ENCODE measurements at places on chromosomes 3 and 15. TPM values are rescaled to one million over a fixed set of nuclear protein-coding genes. Genes with fewer than 3 reads are reported as not detected.

DNA sequence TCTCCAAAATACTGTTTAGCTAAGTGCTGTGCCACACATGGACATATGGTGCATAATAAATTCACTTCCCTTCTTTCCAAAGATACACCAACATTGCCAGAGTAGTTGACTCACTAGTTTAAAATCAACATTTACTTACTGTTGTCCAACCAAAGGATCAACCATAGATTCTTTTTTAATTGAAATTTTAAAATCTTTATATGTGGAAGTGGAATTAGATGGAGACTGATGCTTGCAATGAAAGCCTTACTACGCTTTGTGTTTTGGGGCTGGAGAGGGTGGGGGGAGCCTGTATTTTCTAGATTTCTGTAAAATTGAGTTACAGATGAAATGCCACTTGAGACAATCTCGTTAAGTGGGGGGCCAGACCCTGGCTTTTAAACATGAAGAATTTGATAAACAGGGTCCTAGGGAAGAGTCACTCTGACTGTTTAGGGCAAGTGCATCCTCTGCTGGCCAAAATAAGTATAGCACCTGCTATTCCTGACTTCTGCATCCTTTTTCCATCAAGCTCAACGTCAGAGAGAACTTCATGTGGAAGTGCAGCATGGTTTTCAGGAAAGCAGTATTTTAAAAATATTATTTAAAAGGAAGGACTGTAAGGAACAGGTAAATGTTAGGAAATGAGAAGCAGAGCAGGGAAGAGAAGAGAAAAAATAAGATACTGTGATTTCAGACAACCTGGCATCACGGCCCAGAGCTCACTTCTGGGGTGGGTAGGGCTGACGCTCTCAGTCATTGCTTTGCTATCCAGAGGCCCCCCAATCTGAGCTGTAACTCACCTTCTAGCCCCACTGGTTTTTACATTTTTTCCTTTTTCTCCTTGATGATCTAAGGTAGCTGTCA lies 76.7 kb downstream of the BOC start:
- H3K27me3 ChIP-seq, result peaks cover 2% of the 10 kb centered on the region
- peaks cover 6% of the 10 kb centered on the region for H3K4me1 ChIP-seq
- no peaks in the 10 kb centered on the region for H3K36me3 ChIP-seq
- no peak overlapping the region for H3K27ac ChIP-seq
- H3K4me3 ChIP-seq, result no peak overlapping the region
- DNase-seq, result peak; percentile 10

GRCh38 chr15:38954090-38954489 lies 389.5 kb upstream of the RASGRP1 start:
- no peak overlapping the region for H3K27ac ChIP-seq
- H3K4me1 ChIP-seq, result no peaks in the 10 kb centered on the region
- no peak for DNase-seq
- no peak overlapping the region for H3K4me3 ChIP-seq
- peaks cover 3% of the 10 kb centered on the region for H3K27me3 ChIP-seq

DNA sequence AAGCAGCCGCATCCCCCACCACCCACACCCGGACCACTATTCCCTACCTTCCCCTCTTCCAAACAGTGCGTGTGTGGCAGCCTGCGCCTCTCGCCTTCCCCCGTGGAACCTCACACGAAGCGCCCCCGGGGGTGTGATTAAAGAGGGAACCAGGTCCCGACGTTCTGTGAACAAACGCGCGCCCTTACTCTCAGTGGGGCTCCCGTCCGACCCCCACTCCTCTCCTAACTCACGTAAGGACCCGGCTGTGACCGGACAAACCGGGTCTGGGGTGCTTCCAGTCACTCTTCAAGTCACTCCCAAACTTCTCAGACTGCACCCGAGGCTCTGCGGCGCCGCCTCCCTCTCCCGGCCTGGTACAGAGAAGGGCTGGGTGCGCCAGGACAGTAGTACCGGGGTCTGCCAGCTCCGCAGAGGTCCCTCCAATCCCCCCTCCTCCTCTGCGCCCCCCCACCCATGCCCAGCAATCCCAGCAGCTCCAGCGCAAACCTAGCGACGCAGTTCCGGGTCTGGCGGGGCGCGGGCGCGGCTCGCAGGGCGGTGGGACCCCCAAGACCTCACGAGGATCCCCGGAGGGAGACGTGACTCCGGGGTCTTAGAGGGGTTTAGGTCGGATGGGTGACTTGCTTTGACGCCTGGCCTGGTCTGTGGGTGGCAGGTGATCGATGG lies 574 bp downstream of the DUOXA1 start:
- H3K27me3 ChIP-seq, result peaks cover 71% of the 10 kb centered on the region
- no peaks in the 10 kb centered on the region for H3K4me1 ChIP-seq
- no peak overlapping the region for H3K27ac ChIP-seq
- H3K36me3 ChIP-seq, result no peaks in the 10 kb centered on the region

- DNase-seq, result no peak
- no peaks in the 10 kb centered on the region for H3K36me3 ChIP-seq
These were observed 16.9 kb upstream of the MEX3B start for GRCh38 chr15:82062479-82063454.

GRCh38 chr3:157529751-157530150 lies 26.5 kb upstream of the VEPH1 start:
- H3K4me1 ChIP-seq, result no peaks in the 10 kb centered on the region
- no peak overlapping the region for H3K27ac ChIP-seq
- no peaks in the 10 kb centered on the region for H3K36me3 ChIP-seq
- no peak for DNase-seq
- no peak overlapping the region for H3K4me3 ChIP-seq
- H3K27me3 ChIP-seq, result peaks cover 8% of the 10 kb centered on the region

DNA sequence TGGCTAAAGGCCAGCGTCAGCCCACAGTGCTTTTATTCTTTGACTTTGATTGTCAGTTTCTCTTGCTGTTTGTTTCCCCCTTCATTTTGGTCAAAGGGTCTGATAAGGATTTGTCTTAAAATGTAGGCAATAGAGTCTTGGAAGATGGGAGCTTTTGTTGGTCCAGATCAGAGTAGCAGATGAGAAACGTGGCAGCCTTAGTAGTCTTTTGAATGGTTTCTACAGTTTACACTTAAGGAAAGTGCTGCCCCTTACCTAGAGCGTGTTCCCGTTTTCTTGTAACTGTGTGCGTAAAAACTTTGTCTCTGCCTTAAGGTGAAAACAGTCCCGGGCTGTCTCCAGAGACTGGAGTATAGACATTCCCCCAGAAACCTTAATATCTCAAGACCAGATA lies 630 bp downstream of the LXN start:
- H3K36me3 ChIP-seq, result peaks cover 15% of the 10 kb centered on the region
- peak overlapping the region; percentile 90 for H3K27ac ChIP-seq
- H3K4me3 ChIP-seq, result peak overlapping the region; percentile 91

DNA sequence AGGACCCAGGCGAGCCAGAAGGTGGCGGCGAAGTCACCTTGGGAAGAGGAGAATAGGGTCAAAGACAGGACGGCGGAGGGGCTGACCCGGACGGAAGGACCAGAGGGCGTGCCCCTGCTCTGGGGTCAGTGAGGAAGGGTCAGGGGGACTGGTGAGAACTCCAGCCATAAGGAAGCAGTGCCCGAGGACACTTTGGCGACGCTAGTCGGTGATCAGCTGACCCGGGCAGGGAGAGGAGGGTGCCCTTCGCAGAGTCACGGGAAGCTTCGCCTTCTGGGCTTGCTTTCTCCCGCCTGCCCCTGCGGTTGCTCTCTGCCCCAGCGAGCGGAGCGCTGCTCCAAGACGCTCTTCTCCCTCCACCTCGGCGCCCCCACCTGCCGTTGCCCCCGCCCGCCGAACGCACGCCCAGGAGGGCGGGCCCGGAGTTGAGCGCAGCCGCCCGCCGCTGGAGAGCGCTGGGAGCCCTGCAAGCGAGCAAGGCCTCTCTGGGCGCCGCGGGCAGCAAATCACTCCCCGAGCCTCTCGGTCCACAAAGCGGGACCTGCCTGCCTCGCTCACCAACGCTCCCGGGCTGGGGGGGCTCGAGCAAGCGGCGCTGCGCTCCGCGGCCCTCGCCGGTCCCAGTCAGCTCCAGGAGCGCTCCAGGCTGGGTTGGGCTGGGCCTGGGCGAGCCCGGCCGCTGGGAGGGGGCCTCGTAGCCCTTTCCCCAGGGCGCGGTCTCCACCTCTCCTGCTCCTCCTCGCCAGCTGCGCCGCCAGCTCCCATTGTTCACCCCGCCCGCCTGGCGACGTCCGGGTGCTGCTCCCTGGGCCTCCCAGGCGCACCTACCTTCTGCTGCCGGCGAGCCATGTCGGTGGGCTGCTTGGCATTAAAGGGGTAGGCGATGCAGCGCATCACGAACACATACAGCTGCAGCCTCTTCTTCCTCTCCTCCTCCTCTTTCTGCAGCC lies 1.2 kb downstream of the CADPS start:
- H3K4me1 ChIP-seq, result no peaks in the 10 kb centered on the region
- no peak for DNase-seq
- H3K27me3 ChIP-seq, result peaks cover 37% of the 10 kb centered on the region
- H3K27ac ChIP-seq, result no peak overlapping the region
- H3K4me3 ChIP-seq, result no peak overlapping the region
- no peaks in the 10 kb centered on the region for H3K36me3 ChIP-seq

The PLAAT1 gene
- total RNA-seq, result not detected

DNA sequence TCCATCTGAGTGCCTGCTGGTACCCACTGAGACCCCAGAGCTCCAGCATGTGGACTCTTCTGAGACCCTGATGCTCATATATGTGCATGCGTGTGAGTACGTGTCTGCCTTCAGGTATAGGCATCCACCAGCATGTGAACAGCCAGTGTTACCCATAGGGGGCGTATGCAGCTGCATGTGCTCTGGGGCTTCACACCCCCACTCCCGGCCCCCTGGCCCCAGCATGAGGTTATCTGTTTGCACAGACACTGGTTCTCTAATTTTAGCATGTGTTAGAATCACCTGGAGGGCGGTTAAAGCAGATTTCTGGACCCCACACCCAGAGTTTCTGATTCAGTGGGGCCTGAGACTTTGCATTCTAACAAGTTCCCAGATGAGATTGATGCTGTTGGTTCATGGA lies 824 bp upstream of the CILP start:
- no peak overlapping the region for H3K4me3 ChIP-seq
- peaks cover 6% of the 10 kb centered on the region for H3K27me3 ChIP-seq
- DNase-seq, result no peak
- H3K36me3 ChIP-seq, result no peaks in the 10 kb centered on the region
- H3K4me1 ChIP-seq, result no peaks in the 10 kb centered on the region

GRCh38 chr15:52670087-52670486 lies 9.1 kb downstream of the ATOSA start:
- H3K4me1 ChIP-seq, result peaks cover 11% of the 10 kb centered on the region
- no peak for DNase-seq
- H3K27me3 ChIP-seq, result no peaks in the 10 kb centered on the region
- no peak overlapping the region for H3K4me3 ChIP-seq

- peak overlapping the region; percentile 35 for H3K4me3 ChIP-seq
- H3K36me3 ChIP-seq, result peaks cover 69% of the 10 kb centered on the region
- H3K4me1 ChIP-seq, result peaks cover 67% of the 10 kb centered on the region
These were observed 11.7 kb downstream of the EDEM1 start for GRCh38 chr3:5198986-5199731.

DNA sequence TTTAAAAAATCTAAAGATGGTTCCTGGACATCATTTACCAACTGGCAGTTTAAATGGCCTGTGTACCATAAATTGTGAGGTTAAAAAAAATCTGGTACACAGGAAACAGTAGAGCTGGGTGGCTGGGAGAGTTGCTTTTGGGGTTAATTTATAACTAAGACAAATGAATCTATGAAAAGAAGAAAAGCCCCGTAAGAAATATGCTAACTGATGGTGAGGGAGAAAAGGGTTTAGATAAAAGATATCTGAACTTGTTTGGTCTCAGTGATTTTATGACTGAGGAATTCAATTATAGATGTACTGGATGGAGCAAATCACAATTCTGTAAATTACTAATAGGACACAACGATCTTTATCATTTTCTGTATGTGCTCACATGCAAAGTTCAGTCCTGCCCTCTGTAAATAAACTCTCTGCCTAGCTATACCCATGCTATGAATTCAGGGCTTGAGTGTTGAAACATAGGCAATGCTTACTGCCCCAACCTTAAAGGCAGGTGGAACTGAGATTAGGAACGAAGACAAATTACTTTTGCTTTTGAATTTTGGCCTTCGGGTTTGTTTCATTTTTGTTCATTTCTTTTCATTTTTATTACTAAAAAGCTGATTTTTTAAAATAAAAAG lies 28.0 kb downstream of the PPARG start:
- H3K27me3 ChIP-seq, result peaks cover 10% of the 10 kb centered on the region
- no peak overlapping the region for H3K4me3 ChIP-seq
- no peaks in the 10 kb centered on the region for H3K36me3 ChIP-seq
- DNase-seq, result no peak
- no peak overlapping the region for H3K27ac ChIP-seq

GRCh38 chr3:171646357-171647133 lies 163.7 kb downstream of the PLD1 start:
- H3K4me3 ChIP-seq, result no peak overlapping the region
- DNase-seq, result no peak
- H3K4me1 ChIP-seq, result no peaks in the 10 kb centered on the region
- H3K36me3 ChIP-seq, result no peaks in the 10 kb centered on the region
- no peak overlapping the region for H3K27ac ChIP-seq

The PRR20G gene
- total RNA-seq, result not detected

DNA sequence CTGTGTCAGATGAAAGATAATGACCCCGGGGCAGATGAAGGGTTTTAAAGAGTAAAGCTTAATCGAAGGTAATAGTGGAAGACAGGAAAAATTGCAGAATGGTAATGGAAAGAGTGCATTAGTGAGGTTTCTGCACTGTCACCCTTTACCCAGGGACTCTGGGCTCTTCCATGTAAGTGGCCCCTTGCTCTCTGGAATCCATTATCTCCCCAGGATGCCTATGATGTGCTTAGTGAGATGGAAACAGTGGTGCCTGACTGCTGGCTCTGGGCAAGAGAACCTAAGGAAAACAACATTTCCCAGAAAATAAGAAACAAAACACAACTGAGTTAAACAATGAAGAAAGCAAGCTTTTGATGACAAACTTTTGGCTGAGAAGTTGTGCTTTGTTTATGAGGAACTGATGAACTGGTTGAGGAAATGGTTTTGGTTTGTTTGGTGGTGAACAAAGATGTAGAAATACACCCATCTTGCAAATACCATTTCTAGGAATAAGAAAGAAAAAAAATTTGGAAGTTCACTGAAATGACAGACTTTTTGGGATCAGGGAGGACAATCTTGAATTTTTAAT lies 119.9 kb upstream of the RASGRP1 start:
- no peaks in the 10 kb centered on the region for H3K27me3 ChIP-seq
- peaks cover 7% of the 10 kb centered on the region for H3K36me3 ChIP-seq
- H3K27ac ChIP-seq, result peak overlapping the region; percentile 95
- peaks cover 82% of the 10 kb centered on the region for H3K4me1 ChIP-seq
- peak overlapping the region; percentile 65 for H3K4me3 ChIP-seq
- no peak for DNase-seq

GRCh38 chr3:67048715-67049074 lies 50.6 kb downstream of the KBTBD8 start:
- DNase-seq, result no peak
- H3K4me1 ChIP-seq, result no peaks in the 10 kb centered on the region
- no peak overlapping the region for H3K4me3 ChIP-seq
- no peaks in the 10 kb centered on the region for H3K36me3 ChIP-seq
